AG04449 (cell line): ENCODE measurements at places on chromosomes 16 and 17.
A peak's percentile ranks its signal among the peaks of the same experiment; 100 is the strongest.

DNA sequence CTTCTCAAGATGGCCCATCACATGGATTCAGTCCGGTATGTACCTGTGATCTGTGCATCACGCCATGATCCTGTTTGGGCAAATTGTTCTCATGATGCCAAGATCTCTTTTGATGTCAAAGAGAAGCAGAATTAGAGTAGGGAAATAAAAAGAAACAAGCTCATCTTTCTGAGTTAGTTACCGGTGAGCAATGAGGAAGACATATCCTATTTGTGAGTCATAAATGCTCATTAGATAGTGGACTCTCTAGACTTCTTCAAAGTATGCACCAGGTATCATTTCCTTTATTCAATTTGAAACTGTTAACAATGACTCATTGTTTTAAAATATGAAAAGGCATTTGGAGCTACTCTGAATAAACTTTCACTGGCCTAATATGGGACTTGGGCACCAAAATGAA, 8.0 kb upstream of the KRTAP4-12 start:
- DNase-seq: no peak

- no peak for DNase-seq
These were observed 114.3 kb downstream of the RBFOX3 start for GRCh38 chr17:79496422-79497005.

- DNase-seq: no peak
These were observed 34.6 kb upstream of the KCNJ2 start for GRCh38 chr17:70134777-70135176.

DNA sequence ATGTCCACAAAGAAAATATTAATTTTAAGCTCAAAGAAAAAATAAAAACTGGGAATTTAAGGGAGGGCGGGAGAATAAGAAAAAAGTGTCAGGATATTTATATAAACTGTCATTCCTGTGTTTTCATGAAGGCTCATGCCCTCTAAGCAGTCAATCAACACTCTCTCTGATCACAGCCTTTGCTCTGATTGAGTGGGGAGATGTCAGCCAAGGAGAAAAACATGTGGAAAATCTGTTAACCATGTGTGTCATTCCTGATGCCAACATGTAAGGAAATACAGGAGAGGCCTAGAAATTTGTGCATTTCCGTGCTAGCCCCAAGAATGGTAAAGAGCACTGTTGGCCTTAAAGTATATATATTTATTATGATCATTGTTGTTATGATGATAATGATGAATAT, 137.9 kb upstream of the IRX5 start:
- DNase-seq: no peak

DNA sequence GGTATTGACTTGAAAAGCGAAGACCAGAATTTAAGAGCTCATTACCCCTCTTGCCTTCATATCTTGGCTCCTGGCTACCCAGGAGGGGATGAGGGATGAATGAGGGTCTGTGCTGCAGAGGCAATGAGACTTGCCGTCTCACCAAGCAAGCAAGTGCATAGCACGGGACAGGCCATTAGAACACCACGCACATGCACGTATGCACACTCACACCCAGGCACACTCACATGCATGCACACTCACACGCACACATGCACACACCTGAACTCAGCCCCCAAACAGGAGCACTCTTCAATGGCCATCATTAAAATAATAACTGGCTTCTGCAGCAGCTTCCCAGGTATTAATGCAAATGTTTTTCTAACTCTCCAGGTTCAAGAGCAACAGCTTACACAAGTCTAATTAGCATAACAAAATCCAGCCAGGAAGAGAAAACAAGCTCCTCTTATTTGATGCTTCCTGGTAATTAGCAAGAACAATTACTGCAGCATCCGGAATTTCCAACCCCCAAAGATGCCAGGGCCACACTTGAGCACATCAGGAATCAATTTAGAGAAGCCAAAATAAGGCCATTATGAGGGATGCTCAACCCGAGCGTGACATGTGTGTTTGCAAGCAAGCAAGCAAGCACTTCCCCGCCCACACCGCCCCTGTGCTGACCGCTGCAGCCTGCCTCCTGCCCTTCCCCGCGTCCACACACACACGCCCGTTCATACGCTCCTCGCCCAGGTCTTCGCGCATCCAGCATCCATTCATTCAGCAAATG, 171.6 kb upstream of the TNRC6C start:
- DNase-seq: no peak

DNA sequence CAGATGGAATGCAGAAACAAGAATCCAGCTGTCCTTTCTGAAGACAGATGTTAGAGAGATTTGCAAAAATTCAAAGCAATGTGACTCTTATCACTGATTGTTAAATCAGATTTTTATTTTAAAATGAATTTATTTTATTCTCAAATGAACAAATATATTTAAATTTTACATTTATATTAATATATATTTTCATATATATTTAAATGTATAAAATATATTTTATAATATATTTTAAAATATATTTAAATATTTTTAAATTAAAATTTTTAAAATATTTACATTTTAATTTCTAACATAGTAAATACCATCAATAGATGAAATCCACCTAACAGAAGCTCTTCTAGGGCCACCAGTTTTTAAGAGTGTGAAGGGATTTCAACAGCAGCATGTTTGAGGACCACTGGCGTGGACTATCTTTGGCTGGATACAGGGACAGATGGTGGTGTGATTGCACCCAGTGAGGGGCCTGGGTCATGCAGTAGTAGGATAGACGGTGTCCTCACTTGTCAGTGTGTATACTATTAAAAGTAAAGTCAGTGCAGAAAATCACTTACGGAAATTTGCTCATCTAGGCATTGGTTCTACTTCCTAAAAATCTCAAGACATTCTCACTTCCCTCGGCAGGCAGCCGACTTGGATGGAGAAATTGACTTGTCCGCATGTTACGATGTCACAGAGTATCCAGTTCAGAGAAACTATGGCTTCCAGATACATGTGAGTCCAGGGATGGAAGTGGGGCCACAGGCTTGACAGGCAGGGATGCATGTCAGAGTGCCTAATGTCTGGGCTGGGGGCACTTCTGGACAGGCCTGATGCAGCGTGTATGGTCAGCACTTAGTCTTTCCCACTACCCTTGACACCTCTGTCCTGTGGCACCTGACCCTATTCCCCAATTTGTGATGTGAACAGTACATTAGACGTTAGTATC, 56.3 kb downstream of the PLD6 start:
- no peak for DNase-seq

DNA sequence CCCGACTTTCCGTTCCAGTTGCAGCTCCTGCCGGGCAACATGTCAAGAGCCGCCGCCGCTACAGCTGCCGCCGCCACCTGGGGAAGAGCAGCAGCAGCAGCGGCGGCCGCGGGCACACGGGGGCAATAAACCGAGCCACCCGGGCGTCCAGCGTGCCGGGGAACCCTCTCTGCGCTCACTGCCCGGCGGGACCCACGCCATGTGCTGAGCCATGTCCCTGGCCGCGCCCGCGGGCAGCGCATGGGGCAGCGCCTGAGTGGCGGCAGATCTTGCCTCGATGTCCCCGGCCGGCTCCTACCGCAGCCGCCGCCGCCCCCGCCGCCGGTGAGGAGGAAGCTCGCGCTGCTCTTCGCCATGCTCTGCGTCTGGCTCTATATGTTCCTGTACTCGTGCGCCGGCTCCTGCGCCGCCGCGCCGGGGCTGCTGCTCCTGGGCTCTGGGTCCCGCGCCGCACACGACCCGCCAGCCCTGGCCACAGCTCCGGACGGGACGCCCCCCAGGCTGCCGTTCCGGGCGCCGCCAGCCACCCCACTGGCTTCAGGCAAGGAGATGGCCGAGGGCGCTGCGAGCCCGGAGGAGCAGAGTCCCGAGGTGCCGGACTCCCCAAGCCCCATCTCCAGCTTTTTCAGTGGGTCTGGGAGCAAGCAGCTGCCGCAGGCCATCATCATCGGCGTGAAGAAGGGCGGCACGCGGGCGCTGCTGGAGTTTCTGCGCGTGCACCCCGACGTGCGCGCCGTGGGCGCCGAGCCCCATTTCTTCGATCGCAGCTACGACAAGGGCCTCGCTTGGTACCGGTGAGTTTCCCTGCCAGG, 604 bp downstream of the HS3ST3B1 start:
- DNase-seq: no peak

GRCh38 chr17:67359960-67360791, 6.2 kb downstream of the PSMD12 start:
- no peak for DNase-seq

GRCh38 chr16:67648764-67649407, 3.9 kb downstream of the CARMIL2 start:
- no peak for DNase-seq

GRCh38 chr17:14143688-14144087, 74.4 kb downstream of the COX10 start:
- no peak for DNase-seq

- no peak for DNase-seq
These were observed 717.3 kb downstream of the KCNJ2 start for GRCh38 chr17:70886648-70887047.

- no peak for DNase-seq
These were observed 88.1 kb downstream of the DNAH17 start for GRCh38 chr17:78488867-78489634.

DNA sequence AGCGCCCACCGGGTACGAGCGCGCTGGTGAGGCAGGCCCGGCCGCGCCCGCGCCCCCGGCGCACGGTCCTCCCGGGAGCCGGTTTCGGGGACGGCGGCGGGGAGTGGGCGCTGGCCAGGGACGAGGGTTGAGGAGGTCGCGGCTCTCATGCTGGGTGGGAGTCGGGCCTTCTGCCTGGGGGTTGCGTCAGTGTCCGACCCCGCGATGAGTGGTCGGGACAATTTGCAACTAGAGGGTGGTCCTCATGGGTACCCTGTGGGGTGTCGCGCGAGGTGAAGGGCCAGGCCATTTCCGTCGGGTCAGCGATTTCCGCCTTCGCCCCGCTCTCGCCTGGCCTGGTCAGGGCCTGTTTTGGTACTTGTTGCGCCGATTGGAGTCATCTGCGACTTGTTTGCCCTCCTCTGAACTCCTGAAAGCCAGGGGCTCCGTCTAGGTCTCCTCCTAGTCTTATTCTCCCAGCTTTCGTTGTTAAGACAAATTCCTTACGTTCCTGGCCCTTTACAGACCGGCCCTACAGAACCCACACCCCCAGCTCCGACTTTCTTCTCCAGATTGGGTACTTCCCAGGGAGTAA, 14.9 kb downstream of the NAA60 start:
- DNase-seq: no peak

GRCh38 chr17:2025622-2026309, 632 bp upstream of the RTN4RL1 start:
- no peak for DNase-seq

- no peak for DNase-seq
These were observed 223.5 kb upstream of the N4BP1 start for GRCh38 chr16:48833461-48833860.

DNA sequence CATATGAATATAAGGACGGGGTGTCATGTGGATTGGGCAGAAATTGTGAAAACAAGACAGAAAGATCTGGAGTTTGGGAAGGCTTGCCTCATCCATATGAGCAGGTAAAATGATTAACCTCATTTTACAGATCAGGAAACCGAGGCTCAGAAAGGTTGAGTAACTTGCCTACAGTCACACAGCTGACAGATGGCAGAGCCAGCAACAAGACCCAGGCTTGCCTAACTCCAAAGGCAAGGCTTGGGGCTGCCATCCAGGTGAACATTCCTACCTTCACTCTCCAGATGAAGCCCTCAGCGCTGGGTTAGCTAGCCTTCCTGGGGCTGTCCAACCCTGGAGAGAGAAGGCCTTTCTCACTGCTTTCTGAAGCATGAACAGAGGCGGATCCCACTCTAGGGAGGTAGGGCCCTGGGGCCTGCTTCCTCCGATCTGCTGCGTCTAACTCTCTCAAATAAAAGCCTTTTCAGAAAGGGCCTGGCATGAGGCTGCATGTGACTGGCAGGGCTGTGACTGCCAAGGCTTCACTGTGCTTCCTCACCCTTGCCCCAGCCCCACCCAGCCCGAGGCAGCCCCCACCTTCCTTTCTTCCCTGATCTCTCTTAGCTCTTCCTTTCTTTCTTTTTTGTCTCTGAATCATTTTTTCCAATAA, 107.8 kb downstream of the GNAO1 start:
- DNase-seq: no peak

DNA sequence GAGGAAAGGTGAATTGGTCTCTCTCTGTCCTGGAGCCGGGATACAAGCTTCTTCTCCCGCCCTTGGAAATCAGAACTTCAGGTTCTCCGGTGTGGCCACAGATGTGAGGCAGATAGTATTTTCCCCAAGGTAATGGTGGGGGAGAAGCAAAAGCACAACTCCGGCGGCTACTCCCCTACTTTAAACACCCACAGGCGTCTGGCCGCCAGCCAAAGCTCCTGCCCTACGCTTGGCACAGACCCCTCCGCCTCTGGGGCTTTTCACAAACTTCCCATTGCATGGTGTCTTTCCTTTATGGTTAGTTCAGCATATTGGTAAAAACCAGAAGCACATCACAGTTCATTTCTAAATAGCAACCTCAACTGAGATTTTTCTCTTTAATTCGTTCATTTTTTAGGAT, 39.4 kb upstream of the B4GALNT2 start:
- DNase-seq: no peak

DNA sequence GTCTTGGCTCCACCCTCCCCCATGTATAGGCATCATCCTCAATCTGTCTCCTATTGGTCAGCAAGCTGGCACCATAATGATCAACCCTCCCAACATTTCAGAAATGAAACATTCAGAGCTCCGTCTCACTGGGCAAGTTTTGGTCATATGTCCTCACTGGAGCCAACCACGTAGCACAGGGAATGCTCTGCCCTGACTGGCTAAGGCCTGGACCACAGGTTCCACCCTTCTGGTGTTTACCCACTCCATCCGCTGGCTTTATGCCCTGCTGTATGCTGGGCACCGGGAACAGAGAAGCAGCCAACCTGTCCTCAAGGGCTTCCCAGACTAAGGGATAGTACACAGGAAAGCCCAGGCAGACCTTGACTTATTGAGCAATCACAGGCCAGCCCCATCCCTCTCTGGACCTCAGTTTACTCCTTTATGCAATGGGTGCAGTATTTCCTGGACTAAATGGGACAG, 20.5 kb downstream of the MYO15A start:
- peak; percentile 4 for DNase-seq

- DNase-seq: no peak
These were observed 36.2 kb downstream of the USP10 start for GRCh38 chr16:84735849-84736586.

DNA sequence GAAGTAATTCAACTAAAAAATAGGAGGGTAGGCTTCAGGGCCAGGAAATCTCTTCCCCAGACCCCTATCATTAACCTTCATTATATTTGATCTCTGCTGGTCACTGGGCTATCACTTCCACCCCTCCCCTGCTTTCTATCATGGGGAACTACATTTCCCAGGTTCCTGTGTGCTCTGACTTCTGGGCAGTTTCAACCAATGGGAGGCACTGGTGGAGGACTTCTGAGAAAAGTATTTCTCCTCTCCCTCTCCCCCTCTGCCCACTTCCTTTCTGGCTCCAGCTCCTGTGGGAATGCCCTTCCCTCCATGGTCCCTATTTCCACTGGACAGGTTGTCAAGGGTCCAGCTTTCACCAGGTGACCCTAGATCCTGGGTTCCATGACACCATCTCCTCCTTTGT, 364.4 kb downstream of the C16orf95 start:
- no peak for DNase-seq

- no peak for DNase-seq
These were observed 57.2 kb downstream of the C16orf82 start for GRCh38 chr16:27123795-27124409.
